ENCODE measurements at places on chromosomes 1 and 21.

GRCh38 chr1:56045477-56045876 lies 533.9 kb downstream of the PLPP3 start:
- H3K27me3 ChIP-seq: no peaks in the 10 kb centered on the region
- H3K36me3 ChIP-seq: no peaks in the 10 kb centered on the region
- no peak overlapping the region for H3K27ac ChIP-seq
- no peak overlapping the region for H3K4me3 ChIP-seq
- no peaks in the 10 kb centered on the region for H3K4me1 ChIP-seq

- no peaks in the 10 kb centered on the region for H3K27me3 ChIP-seq
- no peak overlapping the region for H3K27ac ChIP-seq
- no peak overlapping the region for H3K4me3 ChIP-seq
- DNase-seq: no peak
- H3K36me3 ChIP-seq: peaks cover 23% of the 10 kb centered on the region
Measured at GRCh38 chr1:50750021-50750619, 209.9 kb downstream of the FAF1 start.

DNA sequence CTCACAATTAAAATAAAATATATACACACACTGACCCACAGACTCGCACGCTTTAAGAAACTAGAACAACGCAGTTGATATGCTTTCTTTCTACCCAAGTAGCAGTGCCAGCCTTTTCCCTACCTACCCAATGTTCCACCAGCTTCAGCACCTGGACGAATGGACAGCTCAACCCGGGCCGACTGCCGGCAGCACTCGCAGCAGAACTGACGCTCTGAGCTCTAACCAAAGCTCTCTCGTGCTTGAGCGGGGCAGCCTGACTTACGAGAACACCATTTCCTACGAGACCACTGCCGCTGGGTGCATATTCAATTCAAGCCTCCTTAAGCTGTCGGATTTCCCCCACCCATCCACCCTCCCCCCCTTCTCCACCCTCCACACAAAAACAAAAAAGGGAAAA lies 127.4 kb upstream of the DPYD start:
- peaks cover 47% of the 10 kb centered on the region for H3K4me1 ChIP-seq
- peak overlapping the region; percentile 80 for H3K27ac ChIP-seq
- peak; percentile 45 for DNase-seq
- H3K27me3 ChIP-seq: peaks cover 77% of the 10 kb centered on the region

- no peaks in the 10 kb centered on the region for H3K4me1 ChIP-seq
- no peak overlapping the region for H3K27ac ChIP-seq
- no peaks in the 10 kb centered on the region for H3K27me3 ChIP-seq
- H3K36me3 ChIP-seq: no peaks in the 10 kb centered on the region
- no peak overlapping the region for H3K4me3 ChIP-seq
- DNase-seq: no peak
Measured at GRCh38 chr1:70856201-70856600, 191.4 kb downstream of the PTGER3 start.

DNA sequence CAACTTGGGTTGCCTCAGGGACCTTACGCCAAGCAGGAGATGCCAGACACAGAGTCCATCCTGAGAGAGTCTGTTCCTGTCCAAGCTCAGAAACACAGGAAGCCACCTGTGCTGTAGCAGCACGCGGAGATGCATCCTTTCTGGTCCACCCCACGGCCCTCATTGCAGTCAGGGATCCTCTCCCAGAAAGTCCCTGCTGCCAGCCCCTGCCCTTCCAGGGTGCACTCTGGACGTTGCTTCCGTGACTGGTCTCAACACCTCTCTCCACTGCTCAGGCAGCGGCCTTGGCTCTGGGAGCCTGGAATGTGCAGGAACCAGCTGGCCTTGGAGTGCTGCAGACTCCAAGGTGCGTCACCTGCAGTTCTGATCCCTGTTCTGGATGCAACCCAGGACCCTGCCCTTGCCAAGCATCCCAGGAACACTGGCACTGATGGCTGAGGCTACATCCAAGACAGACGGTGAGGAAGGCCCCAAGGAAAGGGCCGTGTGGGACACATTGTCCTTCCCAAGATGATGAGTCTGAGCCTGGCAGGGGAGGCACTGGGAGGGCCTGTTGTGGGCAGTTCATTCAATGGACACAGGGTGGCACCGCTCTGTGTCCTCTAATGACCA lies 21.7 kb upstream of the COL6A1 start:
- no peak overlapping the region for H3K4me3 ChIP-seq
- no peak overlapping the region for H3K27ac ChIP-seq

DNA sequence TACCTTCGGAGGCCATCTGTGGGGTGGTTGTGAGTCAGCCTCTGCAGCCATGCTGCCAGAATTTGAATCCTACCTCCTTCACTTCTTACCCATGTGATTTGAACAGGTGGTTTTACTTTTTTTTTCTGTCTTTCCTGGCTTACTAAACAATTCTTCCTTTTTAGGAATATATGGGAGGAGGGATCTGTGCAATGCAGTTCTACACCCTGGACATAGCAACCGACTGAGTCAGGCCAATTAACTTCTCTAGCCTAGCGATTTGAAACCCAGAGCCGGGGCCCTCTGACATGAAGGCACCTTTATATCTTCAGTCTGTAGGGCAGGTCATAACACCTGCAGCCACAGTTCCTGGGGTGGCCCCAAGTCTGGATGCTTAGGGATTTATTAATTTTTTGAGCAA lies 83.6 kb downstream of the ST6GALNAC3 start:
- DNase-seq: no peak
- H3K27ac ChIP-seq: no peak overlapping the region
- no peaks in the 10 kb centered on the region for H3K27me3 ChIP-seq
- H3K36me3 ChIP-seq: peaks cover 3% of the 10 kb centered on the region
- peaks cover 30% of the 10 kb centered on the region for H3K4me1 ChIP-seq

GRCh38 chr21:36403713-36404112 lies 18.5 kb downstream of the CHAF1B start:
- H3K36me3 ChIP-seq: peaks cover 19% of the 10 kb centered on the region
- H3K27ac ChIP-seq: no peak overlapping the region
- no peak for DNase-seq
- no peak overlapping the region for H3K4me3 ChIP-seq
- H3K4me1 ChIP-seq: no peaks in the 10 kb centered on the region

GRCh38 chr1:63316984-63317816 lies 5.2 kb upstream of the FOXD3 start:
- peak; percentile 39 for DNase-seq
- peaks cover 21% of the 10 kb centered on the region for H3K36me3 ChIP-seq
- no peak overlapping the region for H3K27ac ChIP-seq
- peaks cover 80% of the 10 kb centered on the region for H3K27me3 ChIP-seq

GRCh38 chr21:26199456-26199855 lies 28.9 kb upstream of the APP start:
- no peak overlapping the region for H3K4me3 ChIP-seq
- no peak for DNase-seq
- no peak overlapping the region for H3K27ac ChIP-seq
- H3K4me1 ChIP-seq: no peaks in the 10 kb centered on the region
- H3K36me3 ChIP-seq: no peaks in the 10 kb centered on the region
- H3K27me3 ChIP-seq: no peaks in the 10 kb centered on the region

GRCh38 chr1:216044538-216044937 lies 378.7 kb downstream of the USH2A start:
- no peaks in the 10 kb centered on the region for H3K27me3 ChIP-seq
- DNase-seq: no peak
- no peaks in the 10 kb centered on the region for H3K36me3 ChIP-seq
- H3K27ac ChIP-seq: no peak overlapping the region
- no peaks in the 10 kb centered on the region for H3K4me1 ChIP-seq

DNA sequence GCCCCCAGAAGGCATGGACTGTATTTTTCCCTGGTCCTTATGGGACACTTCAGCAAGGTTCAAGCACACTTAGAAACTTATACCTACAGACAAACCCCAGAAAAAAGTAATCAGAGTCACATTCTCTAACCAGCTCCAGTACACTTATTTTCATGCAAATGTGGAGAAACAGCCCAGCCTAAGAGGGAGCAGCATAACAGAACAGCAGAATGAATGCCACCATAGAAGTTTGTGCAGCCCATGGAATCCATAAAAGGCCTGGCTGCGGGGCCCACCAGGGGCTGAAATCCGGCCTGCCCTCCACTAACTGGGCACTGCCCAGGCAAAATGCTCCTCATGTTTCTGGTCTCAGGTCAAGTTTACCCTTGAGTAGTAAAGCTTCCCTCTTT lies 60.4 kb upstream of the ATP1A1 start:
- H3K4me3 ChIP-seq: no peak overlapping the region
- no peak overlapping the region for H3K27ac ChIP-seq
- H3K4me1 ChIP-seq: no peaks in the 10 kb centered on the region
- H3K36me3 ChIP-seq: no peaks in the 10 kb centered on the region
- H3K27me3 ChIP-seq: no peaks in the 10 kb centered on the region

GRCh38 chr21:26207021-26207420 lies 36.5 kb upstream of the APP start:
- H3K27ac ChIP-seq: no peak overlapping the region
- H3K36me3 ChIP-seq: no peaks in the 10 kb centered on the region
- DNase-seq: no peak
- H3K27me3 ChIP-seq: no peaks in the 10 kb centered on the region
- H3K4me1 ChIP-seq: no peaks in the 10 kb centered on the region

- no peak overlapping the region for H3K27ac ChIP-seq
- no peaks in the 10 kb centered on the region for H3K4me1 ChIP-seq
- no peak overlapping the region for H3K4me3 ChIP-seq
- no peaks in the 10 kb centered on the region for H3K36me3 ChIP-seq
- no peak for DNase-seq
Measured at GRCh38 chr1:51139474-51139873, 37.4 kb downstream of the C1orf185 start.

DNA sequence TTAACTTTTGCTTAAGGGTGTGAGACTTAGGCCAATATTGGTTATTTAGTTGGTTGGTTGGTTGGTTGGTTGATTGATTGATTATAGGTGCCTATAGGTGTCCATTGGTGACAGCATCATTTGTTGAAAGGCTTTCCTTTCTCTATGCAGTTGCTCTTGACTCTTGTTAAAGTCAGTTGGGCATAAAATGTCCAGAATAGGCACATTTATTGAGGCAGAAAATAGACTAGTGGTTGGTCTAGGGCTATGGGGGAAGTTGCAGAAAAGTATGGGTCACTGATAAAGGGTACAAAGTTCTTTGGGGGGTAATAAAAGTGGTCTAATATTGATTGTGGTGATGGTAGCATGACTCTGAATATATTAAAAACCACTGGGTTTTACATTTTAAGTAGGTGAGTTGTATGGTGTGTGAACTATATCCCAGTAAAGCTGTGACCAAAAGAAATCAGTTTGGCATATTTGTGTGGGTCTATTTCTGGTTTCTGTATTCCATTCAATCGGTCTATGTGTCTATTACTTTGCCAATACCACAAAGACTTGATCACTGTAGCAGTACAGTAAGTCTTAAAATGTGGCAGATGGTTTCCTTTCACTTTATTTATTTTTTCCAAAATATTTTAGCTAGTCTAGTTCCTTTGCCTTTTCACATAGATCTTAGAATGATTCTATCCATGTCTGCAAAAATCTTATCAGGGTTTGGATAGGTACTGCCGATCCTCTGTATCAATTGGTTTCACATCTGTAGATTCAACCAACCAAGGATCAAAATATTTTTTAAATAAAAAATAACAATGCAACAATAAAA lies 63.0 kb downstream of the ATP1A1 start:
- peaks cover 28% of the 10 kb centered on the region for H3K27me3 ChIP-seq
- no peak overlapping the region for H3K4me3 ChIP-seq
- H3K36me3 ChIP-seq: no peaks in the 10 kb centered on the region
- DNase-seq: no peak
- no peaks in the 10 kb centered on the region for H3K4me1 ChIP-seq

GRCh38 chr1:91854852-91855534 lies 31.0 kb downstream of the TGFBR3 start:
- no peak overlapping the region for H3K27ac ChIP-seq
- DNase-seq: no peak
- no peaks in the 10 kb centered on the region for H3K4me1 ChIP-seq
- no peak overlapping the region for H3K4me3 ChIP-seq
- no peaks in the 10 kb centered on the region for H3K36me3 ChIP-seq
- H3K27me3 ChIP-seq: no peaks in the 10 kb centered on the region

DNA sequence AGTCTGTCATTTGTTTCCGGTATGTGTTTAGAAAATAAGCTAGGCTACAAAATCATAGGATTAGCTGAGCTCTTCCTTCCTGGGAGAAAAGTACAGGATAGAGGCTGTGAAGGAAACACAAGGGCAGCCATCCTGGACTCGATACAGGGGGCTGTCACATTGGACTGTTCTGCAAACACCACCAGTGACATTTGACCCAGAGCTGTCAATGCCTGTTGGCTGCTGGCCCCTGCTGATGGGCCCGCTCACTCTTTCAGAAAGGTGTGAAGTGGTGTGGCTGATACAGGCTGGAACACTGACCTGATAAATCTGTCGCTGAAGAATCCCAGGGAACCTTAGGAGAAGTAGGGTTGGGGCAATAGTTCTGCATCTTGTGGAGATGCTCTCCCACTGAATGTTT lies 183.1 kb downstream of the RHOU start:
- no peak for DNase-seq
- no peaks in the 10 kb centered on the region for H3K27me3 ChIP-seq
- no peak overlapping the region for H3K4me3 ChIP-seq
- H3K36me3 ChIP-seq: no peaks in the 10 kb centered on the region
- no peaks in the 10 kb centered on the region for H3K4me1 ChIP-seq
- no peak overlapping the region for H3K27ac ChIP-seq

DNA sequence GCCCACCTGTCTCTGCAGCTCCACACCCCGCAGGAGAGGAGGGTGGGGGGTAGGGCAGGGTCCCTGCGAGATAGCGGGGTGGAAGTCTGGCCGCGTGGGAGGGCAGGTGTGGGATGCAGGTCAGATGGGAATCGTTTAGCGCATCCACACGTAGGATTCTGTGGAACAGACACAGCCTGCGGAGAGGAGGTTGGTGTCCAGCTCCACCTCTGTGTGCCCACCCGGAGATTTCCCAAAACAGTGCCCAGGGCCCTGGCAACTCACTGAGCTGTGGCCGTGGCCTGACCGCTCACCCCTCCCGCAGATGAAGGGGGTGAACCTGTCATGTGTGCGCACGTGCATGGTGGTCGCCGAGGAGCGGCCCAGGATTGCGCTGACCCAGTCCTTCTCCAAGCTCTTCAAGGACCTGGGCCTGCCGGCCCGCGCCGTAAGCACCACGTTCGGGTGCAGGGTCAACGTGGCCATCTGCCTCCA lies 46.9 kb downstream of the S100B start:
- no peak overlapping the region for H3K4me3 ChIP-seq
- peaks cover 43% of the 10 kb centered on the region for H3K36me3 ChIP-seq
- DNase-seq: no peak
- H3K4me1 ChIP-seq: peaks cover 24% of the 10 kb centered on the region
- no peaks in the 10 kb centered on the region for H3K27me3 ChIP-seq

- DNase-seq: no peak
- H3K4me1 ChIP-seq: peaks cover 52% of the 10 kb centered on the region
- H3K27ac ChIP-seq: peak overlapping the region; percentile 92
- peaks cover 38% of the 10 kb centered on the region for H3K36me3 ChIP-seq
Measured at GRCh38 chr1:180154003-180154324, 705 bp upstream of the QSOX1 start.

- peaks cover 17% of the 10 kb centered on the region for H3K27me3 ChIP-seq
- no peak overlapping the region for H3K4me3 ChIP-seq
- H3K36me3 ChIP-seq: no peaks in the 10 kb centered on the region
- DNase-seq: no peak
- no peak overlapping the region for H3K27ac ChIP-seq
- H3K4me1 ChIP-seq: no peaks in the 10 kb centered on the region
Measured at GRCh38 chr1:30024411-30025195, 698.8 kb downstream of the MATN1 start.

Data from stimulated activated naive B cell treated with anti-CD40 and anti-IgM and Interleukin-4, amounts not matched to agents 10 μg/mL and 1 μg/mL and 100 μg/mL, for 72 hours (primary cell).